ENCODE measurements at places on chromosomes 3 and 15.

DNA sequence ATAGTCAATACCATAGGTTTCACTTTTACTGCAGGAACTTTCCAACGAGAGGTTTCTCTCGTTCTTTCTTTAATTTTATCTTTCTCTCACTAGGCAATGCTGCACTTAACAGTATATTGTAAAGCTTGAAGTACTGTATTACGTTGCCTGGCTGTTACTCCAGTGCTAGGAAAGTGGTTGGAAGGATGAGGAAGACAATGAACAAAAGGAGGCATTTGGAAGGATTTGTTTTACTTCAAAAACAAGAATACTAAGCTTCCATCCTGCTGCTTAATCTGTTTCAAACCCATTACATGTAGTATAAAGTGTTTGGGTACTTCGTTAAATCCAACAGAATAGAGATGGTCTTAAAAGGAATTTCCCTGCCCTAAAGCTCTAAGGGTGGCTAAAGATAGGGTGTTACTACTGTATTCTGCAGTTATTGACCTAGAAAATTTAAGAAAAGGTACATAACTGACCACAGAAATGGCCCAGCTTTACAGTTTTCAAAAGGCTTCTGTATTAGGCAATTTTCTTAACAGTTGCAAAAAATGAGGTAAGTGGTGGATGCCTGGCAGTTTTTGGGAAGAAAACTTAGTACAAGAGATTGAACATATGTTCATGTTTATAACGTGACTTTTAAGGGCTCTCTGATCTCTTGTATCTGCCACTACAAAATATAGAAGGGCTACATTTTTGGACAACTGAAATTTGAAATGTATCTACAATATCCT, 785 bp upstream of the IFT57 start:
- peak overlapping the region; percentile 96 for H3K27ac ChIP-seq
- H3K4me1 ChIP-seq = peaks cover 47% of the 10 kb centered on the region
- H3K4me3 ChIP-seq = peak overlapping the region; percentile 96
- no peaks in the 10 kb centered on the region for H3K27me3 ChIP-seq
- DNase-seq = no peak

DNA sequence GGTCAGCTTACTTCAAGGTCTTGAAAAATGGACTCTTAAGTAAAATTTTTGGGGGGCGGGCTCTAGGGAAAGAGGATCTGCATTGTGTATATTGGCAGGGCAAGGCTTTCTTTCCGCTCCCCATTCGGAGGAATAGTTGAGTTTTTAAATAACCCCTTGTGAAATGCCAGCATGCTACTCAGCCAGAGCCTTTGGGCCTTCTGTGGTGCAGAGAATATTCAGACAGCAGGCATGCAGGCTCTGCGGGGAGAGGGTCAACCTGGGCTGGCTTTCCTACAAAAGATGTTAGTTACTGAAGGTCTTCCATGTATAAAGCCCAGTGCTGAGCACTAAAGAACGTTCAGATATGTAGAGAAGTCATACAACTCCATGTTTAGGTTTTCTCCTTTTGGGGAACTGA, 40.6 kb downstream of the ADAMTSL3 start:
- H3K4me3 ChIP-seq = no peak overlapping the region
- no peaks in the 10 kb centered on the region for H3K4me1 ChIP-seq
- no peak overlapping the region for H3K27ac ChIP-seq
- DNase-seq = no peak
- no peaks in the 10 kb centered on the region for H3K27me3 ChIP-seq

GRCh38 chr15:92603743-92604470, 51.7 kb downstream of the FAM174B start:
- no peak overlapping the region for H3K4me3 ChIP-seq
- peaks cover 8% of the 10 kb centered on the region for H3K4me1 ChIP-seq
- no peaks in the 10 kb centered on the region for H3K36me3 ChIP-seq
- no peak for DNase-seq
- H3K27ac ChIP-seq = no peak overlapping the region

DNA sequence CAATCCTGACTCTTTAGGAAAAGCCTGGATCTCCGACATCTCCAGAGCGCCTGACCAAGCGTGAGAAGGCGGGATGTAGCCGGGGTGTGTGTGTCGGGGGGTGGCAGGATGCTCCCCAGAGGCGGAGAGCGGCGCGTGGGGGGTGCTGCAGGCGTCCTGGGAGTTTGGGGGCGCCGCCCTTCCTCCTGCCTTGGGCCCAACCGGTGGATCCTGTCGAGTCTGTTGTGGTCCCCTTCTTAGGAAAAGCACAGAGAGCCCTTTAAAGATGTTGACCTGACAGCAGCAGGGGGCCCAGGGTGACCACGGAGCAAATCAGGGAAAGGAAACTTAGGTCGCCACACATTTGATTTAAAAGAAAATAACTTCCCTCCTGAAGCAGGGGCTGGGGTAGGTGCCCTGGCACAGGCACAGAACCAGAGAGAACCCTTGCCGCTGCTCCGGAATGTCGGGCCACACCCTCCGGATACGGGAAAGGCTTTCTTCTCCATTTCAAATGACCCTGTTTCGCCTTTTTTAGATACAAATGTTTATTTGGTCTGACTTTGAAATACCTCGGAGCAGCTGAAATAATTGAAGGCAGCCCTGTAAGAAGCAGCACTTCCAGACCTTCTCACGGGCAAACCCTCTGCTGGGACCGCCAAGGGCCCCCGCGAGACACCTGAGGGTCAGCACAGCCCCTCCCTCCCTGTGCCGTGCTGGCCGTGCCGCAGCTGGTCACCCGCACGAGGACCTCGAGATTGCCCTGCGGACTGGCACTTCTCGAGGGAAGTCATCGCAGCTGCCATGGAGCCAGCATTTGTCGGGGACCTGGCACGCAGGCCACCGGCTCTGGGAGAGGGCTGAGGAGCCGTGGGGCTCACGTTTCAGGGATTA, 102.9 kb upstream of the KLF13 start:
- H3K27me3 ChIP-seq = no peaks in the 10 kb centered on the region
- DNase-seq = no peak
- H3K36me3 ChIP-seq = no peaks in the 10 kb centered on the region
- H3K27ac ChIP-seq = no peak overlapping the region

- no peak overlapping the region for H3K27ac ChIP-seq
- no peaks in the 10 kb centered on the region for H3K36me3 ChIP-seq
- no peak for DNase-seq
- no peak overlapping the region for H3K4me3 ChIP-seq
These were observed 377.0 kb downstream of the PLCL2 start for GRCh38 chr3:17261627-17262369.

DNA sequence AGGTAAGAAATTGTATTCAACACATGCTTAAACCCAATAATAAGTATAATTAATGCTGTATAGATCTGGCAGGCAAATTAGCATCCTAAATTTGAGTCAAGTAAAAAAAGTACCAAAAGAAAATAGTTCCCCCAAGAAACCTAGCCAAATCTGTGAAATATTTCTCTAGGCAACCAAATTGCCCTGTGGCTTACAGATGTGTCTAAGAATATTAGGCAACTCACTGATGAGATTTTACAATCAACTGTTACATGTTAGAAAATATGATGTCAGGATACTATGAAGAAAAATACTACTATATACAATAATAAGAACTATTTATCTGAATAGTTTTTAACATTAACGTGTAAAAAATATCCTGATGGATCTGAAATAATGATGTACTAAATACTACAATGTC, 397.1 kb downstream of the TIGIT start:
- no peak overlapping the region for H3K4me3 ChIP-seq
- H3K27me3 ChIP-seq = no peaks in the 10 kb centered on the region
- peaks cover 4% of the 10 kb centered on the region for H3K36me3 ChIP-seq
- DNase-seq = no peak
- H3K4me1 ChIP-seq = peaks cover 20% of the 10 kb centered on the region

- H3K4me1 ChIP-seq = no peaks in the 10 kb centered on the region
- no peaks in the 10 kb centered on the region for H3K36me3 ChIP-seq
- no peaks in the 10 kb centered on the region for H3K27me3 ChIP-seq
- H3K4me3 ChIP-seq = no peak overlapping the region
These were observed 1054.2 kb downstream of the NAALADL2 start for GRCh38 chr3:175913286-175913685.

GRCh38 chr15:31552482-31553099, 226.0 kb downstream of the KLF13 start:
- DNase-seq = no peak
- H3K4me3 ChIP-seq = no peak overlapping the region
- no peak overlapping the region for H3K27ac ChIP-seq
- no peaks in the 10 kb centered on the region for H3K27me3 ChIP-seq
- no peaks in the 10 kb centered on the region for H3K36me3 ChIP-seq

DNA sequence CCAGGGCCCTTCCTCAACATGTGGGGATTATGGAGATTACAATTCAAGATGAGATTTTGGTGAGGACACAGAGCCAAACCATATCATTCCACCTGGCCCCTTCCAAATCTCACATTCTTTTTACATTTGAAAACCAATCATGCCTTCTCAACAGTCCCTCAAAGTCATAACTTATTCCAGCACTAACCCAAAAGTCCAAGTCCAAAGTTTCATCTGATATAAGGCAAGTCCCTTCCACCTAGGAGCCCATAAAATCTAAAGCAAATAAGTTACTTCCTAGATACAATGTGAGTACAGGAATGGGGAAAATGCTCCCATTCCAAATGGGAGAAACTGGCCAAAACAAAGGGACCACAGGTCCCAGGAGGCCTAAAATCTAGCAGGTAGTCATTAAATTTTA, 309.5 kb upstream of the SLITRK3 start:
- no peak for DNase-seq
- no peak overlapping the region for H3K27ac ChIP-seq
- no peaks in the 10 kb centered on the region for H3K27me3 ChIP-seq
- no peak overlapping the region for H3K4me3 ChIP-seq
- H3K4me1 ChIP-seq = no peaks in the 10 kb centered on the region

- DNase-seq = no peak
- no peaks in the 10 kb centered on the region for H3K4me1 ChIP-seq
- no peak overlapping the region for H3K4me3 ChIP-seq
- H3K36me3 ChIP-seq = no peaks in the 10 kb centered on the region
- H3K27ac ChIP-seq = no peak overlapping the region
These were observed 144.3 kb downstream of the KBTBD8 start for GRCh38 chr3:67142432-67142831.

GRCh38 chr15:94793207-94793606, 561.8 kb downstream of the MCTP2 start:
- H3K27me3 ChIP-seq = no peaks in the 10 kb centered on the region
- no peaks in the 10 kb centered on the region for H3K36me3 ChIP-seq
- H3K27ac ChIP-seq = no peak overlapping the region

- no peak for DNase-seq
- H3K36me3 ChIP-seq = no peaks in the 10 kb centered on the region
- H3K27me3 ChIP-seq = no peaks in the 10 kb centered on the region
- no peak overlapping the region for H3K27ac ChIP-seq
These were observed 284.8 kb downstream of the OTOL1 start for GRCh38 chr3:161781381-161781780.

Measured in activated CD4-positive, alpha-beta memory T cell treated with anti-CD3 and anti-CD28 coated beads for 36 hours (primary cell).